Colonic mucosa (tissue), 4 donors: ENCODE measurements at places on chromosomes 13 and 19. TPM values are rescaled to one million over a fixed set of nuclear protein-coding genes. Genes with fewer than 3 reads are reported as not detected.
A peak's percentile ranks its signal among the peaks of the same experiment; 100 is the strongest.

DNA sequence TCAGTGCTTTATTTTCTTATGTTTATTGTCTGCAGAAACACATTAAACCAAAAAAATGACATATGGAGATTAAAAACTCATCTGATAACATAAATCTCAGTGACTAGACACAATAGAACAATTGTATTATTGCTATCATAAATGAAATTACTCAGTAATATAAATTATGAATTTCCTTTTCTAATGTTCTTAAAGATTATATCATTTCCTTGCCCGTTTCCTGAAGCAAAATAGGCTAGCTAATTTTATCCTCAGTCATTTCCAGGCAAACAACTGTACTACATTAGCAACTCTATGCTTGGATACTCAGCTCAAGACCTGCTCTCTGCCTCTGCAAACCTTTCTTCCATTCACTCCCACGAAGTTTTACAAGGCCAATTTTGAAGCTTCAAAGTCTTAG, 61.2 kb downstream of the RFC3 start:
- DNase-seq = no peak

DNA sequence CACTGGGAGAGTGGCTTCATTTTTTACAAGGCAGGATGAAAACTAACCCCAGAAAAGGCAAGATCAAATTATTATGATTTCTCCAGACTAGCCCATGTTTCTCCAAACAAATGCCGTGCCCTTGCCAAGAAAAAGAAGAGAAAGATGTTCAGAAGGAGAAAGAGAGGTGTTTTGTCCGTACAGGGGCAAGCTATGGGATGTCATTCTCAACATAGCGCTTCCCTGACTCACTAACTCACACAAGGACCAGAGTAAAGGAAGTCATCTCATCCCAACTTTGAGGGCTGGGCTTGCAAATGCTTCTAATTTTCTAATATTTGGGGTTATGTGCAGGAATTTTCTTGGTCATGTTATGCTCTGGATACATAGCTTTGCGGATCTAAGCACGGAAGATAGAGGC, 224.2 kb upstream of the MAB21L1 start:
- no peak for DNase-seq

The RDH13 gene
- 93.0 TPM for total RNA-seq

The ZNF836 gene
- 10.6 TPM for total RNA-seq

The DCT gene
- 0.11 TPM for total RNA-seq

- no peak for DNase-seq
Measured at GRCh38 chr19:9720541-9720940, 45.6 kb upstream of the ZNF562 start.

- DNase-seq = peak; percentile 60
Measured at GRCh38 chr13:53151336-53152056, 122.9 kb downstream of the OLFM4 start.

- peak; percentile 25 for DNase-seq
Measured at GRCh38 chr13:31538067-31539042, 201.0 kb upstream of the RXFP2 start.

DNA sequence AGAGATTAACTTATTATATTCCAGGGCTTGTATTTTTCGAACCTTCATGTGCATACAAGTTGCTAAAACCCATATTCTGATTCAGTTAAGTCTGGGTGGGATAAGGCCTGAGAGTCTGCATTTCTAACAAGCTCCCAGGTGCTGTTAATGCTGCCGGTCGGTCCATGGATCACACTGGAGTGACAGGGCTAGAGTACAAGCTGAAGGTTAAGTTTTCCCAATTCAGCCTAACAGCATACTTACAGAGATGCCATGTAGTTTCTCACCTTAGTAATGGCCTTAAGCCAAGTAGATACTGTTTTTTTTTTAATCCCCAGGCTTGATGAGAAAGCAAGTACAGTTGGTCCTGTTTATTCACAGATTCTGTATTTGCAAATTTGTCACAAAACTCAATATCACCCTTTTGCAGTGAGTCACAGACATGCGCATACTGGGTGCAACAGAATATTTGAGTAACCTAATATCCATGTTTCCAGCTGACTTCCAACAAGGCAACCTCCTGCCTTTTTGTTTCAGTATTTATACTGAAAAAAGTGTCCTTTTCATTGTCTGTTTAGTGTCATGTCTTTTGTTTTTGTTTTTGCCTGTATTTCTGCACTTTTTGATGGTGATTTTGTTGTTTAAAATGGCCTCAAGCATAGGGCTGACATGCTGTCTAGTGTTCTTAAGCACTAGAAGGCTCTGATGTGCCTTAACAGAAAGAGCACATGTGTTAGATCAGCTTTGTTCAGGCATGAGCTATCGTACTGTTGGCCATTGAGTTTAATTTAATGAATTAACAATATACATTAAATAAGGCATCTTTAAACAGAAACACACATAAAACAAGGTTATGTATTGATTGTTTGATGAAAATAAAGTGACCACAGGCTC, 875.0 kb downstream of the PCDH9 start:
- no peak for DNase-seq

The SLC1A6 gene
- not detected for total RNA-seq

DNA sequence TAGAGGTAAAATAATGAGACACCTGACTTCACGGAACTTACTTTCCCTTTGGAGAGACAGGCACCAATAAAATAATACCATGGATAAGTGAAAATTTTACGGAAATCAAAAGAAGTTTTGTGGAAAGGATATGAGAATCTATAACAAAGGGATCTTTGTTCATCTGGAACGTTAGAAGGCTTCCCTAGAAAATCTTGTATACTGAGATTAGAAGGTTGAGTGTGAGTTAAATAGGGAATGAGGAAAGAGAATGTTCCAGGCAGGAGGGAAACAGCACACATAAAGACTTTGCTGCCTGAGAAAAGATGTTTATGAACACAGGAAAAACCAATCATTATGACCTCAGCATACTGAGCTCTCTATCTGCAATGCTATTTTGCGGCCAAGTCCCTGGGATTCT, 19.6 kb upstream of the RAP2A start:
- DNase-seq = no peak
